Activated CD8-positive, alpha-beta memory T cell treated with anti-CD3 and anti-CD28 coated beads for 1 hour (primary cell): ENCODE measurements at places on chromosomes 11 and 22.
A peak's percentile ranks its signal among the peaks of the same experiment; 100 is the strongest.

- no peak for DNase-seq
Observed at GRCh38 chr11:134685793-134686380, 273.8 kb upstream of the B3GAT1 start.

GRCh38 chr11:61694946-61695706, 14.9 kb downstream of the DAGLA start:
- no peak for DNase-seq

DNA sequence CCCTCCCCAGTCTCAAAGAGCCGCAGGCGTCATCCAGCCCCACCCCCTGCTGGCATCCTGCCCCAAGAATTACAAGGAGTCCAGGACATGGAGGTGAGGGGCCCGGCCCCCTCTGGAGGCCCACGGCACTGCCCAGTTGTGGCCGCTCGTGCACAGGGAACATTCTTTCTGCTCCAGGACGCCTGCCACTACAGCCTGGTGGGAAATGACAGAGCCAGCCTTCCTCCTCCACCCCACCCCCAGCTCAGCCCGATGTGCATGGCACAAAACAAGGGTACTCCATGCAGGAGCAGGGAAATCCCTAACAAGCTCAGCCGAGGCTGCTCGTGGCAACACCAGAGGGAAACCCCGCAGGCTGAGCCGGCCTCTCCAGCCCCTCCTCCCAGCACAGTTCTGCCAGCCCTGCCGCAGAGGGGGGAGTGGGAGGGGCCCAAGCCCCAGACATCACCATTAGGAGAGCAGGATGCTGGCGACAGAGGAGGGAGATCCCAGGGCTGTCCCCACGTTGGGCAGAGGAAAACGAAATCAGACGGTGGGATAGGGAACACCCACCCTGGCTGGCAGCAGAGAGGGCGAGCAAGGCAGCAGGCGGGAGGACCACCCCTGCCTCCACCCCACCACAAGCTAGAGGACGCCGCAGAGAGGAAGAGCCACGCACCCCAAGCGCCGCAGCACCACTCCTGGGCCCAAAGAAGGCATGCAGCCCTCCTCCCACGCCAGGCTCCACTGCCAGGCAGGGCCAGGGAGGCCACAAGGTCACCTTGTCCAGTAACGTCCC, 10.0 kb downstream of the IGSF9B start:
- DNase-seq: no peak

DNA sequence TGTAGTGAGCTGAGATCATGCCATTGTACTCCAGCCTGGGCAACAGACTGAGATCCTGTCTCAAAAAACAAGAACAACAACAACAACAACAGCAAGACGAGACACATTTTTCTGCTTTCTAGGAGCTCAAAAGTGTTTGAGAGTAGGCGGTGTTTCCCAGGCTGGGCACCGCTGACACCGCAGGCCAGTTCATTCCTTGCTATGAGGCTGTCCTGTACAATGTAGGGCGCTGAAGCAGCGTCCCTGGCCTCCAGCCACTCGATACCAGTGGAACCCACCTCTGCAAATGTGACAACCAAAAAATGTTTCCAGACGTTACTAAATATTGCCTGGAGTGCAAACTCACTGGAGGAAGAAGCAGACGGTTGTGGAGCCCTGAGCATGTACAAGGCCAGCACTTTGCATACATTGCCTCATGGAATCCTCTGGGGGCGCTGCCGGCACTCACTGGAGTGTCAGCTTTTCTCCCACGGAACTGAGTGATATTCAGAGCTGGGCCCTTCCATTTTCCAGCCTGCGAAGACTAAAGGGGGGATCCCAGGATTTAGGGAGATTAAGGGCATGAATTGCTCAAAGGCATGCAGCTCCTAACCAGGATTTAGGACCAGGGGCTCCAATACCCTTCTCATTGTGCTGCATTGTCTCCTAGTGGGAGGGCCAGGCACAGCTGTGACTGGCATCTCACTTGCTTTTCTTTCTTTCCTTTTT, 5.8 kb upstream of the MIEF1 start:
- peak; percentile 36 for DNase-seq

DNA sequence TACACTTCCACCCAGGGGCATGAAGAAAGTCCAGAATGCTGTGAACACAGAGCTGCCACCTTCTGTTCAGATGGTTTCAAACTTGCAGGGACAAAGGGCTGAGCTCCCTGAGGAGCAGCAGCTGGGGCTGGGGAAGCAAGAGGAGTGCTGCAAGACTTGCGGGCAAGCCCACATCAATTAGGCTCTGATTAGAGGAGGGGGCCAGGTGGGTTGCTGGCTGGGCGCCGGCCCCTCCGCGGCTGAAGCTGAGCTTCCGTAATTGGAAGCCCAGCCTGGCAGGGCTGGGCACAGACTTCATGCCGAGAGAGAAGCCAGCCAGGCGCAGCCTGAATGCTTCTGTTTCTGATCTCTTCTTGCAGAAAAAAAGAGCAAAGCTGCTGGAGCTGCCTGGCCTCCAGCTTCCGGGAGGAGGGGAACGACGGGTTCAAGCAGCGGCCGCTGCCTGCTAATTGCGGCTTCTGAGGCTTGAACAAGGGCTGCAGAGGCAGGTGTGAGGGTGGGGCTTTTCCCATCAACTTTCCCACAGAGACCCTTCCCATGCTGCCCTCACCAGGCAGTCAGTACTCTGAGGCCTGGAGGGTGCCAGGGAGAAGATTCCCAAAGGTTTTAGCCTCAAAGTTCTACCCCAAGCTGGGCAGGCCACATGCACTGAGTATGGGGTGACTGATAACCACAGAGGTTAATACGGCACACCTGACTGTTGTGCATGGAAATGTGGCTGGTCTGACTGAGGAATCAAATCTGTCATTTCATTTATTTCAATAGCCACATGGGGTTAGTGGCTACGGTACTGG, 91.1 kb upstream of the LMO1 start:
- no peak for DNase-seq

- DNase-seq: no peak
Observed at GRCh38 chr11:84420271-84420670, 1134.1 kb upstream of the CCDC90B start.

- DNase-seq: no peak
Observed at GRCh38 chr11:9571071-9571762, 2.3 kb upstream of the WEE1 start.

GRCh38 chr22:21991304-21991596, 8.7 kb upstream of the TOP3B start:
- DNase-seq: no peak

GRCh38 chr22:21964234-21964633, 11.6 kb upstream of the PPM1F start:
- DNase-seq: no peak

DNA sequence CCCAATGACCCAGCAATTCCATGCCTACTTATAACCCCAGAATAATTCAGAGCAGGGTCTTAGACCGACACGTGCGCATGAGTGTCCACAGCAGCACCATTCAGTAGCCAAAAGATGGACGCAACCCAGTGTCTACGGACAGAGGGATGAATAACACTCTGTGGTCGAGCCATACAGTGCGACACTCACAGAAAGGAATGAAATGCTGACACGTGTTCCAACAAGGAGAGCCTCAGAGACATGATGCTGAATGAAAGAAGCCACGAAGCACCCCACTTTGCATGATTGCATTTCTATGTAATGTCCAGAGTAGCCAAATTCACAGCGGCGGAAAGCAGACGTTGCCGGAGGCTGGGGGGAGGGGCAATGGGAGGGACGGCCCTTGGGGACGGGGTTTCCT, 134.4 kb downstream of the CTTN start:
- no peak for DNase-seq

DNA sequence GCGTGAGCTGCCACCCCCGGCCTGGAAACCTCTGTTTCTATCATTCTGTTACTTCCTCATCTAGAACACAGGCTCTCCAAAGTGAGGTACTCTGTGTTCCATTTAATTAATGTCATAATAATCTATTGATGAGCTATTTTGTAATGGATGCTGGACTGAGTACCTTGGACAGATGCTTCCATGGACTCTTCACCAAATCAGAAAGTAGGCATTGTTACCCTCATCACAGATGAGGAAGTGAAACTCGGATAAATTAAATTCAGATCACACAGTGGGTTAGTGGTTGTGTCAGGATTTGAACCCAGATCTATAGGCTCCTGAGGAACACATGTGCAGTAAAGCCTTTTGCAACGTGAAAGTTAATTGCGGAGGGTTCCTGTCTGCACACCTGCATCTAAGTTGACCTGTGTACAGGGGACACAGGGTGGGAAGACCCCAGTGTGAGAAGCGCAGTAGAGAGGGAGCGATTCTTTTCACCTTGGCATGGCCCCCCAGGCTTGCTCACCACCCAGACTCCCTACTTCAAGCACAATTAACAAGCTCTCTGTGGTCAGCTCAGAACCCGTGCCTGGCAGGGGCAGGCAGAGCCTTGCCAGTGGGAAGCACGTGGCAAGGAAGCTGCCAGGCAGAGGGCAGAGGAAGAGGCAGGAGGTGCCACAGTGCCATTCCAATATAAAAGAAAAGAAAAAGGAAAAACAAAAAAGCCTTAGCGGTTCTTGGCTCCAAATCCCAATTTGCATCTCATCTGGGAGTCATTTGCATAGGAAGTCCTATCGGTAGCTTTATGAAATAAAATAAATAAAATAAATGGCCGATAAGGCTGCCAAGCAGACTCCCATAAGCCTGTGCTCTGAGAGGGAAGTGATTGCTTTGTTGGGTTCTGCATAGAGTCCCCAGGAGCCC, 239.3 kb downstream of the GRIK4 start:
- no peak for DNase-seq

DNA sequence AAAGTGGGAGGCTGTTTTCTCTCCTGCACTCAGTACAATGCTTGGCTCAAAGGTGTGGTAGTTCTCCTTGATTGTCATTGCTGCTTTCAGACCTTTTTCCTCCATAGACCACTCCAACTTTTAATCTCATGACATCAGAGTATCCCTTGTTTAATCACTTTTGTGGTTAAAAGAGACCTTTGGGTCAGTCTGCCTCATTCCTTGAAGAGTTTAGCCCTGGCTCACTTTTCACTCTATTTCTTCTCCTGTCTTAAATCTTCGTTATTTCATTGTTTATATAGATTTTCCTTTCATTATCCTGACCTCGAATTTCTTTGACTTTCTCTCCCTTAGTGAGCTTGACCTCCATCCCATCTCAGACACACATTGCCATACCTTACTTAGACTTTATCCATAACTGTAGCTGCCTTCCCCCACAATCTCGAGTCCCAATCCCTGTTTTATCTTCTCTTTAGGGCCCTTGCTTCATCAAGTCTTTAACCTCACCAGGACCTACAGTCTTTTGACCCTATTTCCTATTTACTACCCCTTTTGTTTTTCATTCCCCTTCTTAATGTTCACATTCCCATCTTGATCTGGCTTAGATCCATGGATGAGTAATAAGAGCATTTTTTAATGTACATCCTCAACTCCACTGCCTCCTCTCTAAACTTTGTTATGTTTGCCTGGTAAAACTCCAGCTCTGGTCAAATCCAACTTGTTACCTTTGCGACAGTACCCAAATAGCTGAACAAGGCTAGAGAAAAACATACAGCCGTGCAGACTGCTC, 9.5 kb downstream of the ATXN10 start:
- no peak for DNase-seq

GRCh38 chr22:20076627-20077172, 3.3 kb upstream of the DGCR8 start:
- no peak for DNase-seq

DNA sequence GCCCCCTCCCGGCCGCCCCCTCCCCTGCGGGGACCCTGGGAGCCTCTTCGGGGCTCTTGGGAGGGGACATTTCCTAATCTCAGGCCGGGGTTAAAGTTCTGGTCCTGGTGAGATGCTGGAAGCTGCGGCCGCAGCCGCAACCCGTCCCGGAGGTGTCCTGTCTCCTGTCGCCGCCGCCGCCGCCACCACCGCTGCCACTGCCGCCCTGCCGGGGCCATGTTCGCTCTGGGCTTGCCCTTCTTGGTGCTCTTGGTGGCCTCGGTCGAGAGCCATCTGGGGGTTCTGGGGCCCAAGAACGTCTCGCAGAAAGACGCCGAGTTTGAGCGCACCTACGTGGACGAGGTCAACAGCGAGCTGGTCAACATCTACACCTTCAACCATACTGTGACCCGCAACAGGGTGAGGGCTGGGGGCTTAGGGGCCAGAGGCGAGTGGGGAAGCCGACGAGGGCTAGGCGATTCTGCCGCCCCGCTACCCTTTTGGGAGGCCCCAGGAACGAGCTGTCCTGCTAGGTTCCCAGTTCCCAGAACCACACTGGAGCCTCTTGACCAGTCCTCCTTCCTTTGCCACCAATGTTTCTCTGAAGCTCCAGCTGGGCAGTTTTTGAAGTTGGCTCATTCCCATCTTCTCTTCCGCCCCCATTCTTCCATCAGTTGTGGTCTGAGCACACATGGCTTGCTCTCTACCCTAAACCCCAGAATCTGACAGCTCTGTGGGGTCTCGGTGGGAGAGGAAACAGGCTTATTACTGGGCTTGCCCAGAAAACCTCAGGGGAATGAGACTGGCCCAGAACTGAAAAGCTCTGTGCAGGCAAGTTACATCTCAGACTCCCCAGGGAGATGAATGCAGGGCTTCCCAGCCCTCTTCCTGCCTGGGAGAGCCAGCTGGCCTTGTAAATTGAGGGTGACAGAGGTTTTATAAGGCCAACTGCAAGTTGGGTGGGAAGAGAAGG, 781 bp downstream of the SIDT2 start:
- peak; percentile 37 for DNase-seq

GRCh38 chr11:36809303-36809702, 211.3 kb upstream of the RAG2 start:
- no peak for DNase-seq

- DNase-seq: no peak
Observed at GRCh38 chr11:74948546-74948897, 369 bp downstream of the XRRA1 start.

DNA sequence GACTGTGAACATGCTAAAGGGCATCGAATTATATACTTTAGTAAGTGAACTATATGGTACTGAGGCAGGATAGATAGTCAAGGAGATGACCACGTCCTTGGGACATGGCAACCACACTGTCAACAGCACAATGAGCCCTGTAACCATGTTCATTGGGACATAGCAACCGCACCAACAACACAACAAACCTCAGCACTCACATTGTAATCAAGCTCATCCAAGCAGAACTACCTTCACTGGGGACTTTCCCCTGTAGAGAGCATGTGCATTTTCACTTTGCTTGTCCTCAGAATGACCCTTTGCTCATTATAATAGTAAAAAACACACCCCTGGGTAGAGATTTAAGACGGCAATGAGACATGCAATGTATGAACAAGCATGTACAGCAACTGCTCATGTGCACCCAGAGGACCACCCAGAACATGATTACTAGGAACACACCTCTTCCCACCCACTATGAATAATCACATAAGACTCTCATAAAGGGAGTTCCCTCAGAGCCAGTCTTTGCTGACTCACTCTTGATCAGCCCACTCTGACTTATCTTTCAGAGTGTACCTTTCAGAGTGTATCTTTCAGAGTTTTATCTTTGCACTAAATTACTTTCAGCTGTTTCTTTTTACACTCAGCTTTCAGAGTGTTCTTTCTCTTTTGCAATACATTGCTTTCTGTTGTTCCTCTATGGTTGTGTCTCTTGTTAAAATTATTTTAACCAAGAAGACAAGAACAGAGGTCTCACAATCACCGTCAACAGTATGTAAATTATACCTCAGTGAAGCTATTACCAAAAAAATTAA, 4.1 kb upstream of the PLAAT2 start:
- no peak for DNase-seq
